OCI-M1 (cell line): ENCODE measurements at places on chromosomes 1 and 21.

- DNase-seq, result peak; percentile 89
Observed at GRCh38 chr1:180854456-180854855, 58.2 kb upstream of the KIAA1614 start.

DNA sequence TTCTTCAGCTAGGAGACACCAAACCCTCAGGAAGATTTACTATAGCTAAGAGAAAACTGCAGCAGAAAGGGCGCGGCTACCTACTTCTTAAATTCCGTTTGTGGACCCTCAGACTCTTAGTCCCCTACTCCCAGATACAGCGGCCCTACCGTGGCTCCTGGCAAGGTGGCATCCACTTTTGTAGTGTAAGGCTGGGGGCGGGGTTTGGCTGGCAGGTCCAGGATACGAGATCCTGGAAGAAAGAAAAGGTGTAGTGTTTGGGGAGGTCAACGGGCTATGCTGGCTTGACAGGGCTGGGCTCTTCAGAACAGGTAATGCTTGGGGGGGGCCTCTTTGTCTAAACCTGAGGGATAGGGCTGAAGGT lies 280 bp downstream of the CREB3L4 start:
- no peak for DNase-seq

DNA sequence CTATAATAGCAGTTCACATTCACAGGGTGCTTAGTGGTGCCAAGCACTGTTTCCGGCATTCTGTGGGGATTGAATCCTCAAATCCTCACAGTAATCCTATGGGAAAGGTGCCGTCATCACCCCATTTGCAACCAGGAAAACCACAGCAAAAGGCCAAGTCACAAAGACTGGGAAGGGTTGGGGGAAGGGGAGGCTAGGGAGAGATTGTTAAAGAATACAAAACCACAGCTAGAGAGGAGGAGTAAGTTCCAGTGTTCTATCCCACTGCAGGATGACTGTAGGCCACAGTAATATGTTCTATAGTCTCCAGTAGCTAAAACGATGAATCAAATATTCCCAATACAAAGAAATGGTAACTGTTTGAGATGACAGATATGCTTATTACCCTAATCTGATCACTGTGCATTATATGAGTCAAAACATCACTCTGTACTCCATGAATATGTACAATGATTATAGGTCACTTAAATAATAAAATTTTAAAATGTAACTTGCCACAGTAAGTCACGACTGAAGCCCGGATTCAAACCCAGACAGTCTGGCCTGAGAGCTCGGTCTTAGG lies 256.8 kb downstream of the TOMM20 start:
- peak; percentile 63 for DNase-seq

- DNase-seq, result no peak
Observed at GRCh38 chr1:182984621-182985020, 31.7 kb upstream of the SHCBP1L start.

DNA sequence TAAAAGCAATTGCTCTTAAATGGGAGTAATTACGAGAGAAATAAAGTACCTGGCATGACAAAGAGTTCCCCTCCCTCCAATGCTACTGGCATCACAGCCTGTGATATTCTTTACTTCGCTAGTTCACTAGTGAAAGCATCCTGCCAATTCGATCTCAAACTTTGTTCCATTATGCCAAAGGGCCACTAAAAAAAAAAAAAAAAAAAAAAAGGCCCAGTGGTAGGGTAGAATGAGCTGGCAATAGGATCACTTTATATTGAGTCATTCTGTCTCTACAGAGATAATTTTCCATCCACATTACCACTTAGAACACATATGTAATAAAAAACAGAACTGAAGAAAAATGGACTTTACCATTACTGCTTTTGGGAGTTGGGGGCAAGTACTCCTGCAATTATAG lies 11.2 kb downstream of the PUM1 start:
- DNase-seq, result no peak

DNA sequence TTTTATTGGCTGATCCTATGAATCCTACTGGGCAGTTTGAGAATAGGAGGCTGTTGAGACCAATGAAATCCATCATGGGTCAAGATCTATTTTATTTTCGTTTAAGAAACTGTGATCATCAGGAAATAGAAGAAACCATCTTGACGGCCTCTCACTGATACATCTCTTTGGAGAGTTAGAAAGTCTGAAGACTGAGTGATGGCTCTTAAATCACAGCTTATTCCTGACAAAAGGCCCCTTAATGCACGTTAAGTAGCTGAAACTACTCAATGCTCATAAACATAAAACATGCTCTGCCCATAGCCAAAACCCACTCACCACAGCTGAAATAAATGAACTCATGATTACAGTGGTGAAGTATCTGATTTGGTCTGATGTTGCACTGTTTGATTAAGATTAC lies 784.5 kb upstream of the NEGR1 start:
- DNase-seq, result no peak

DNA sequence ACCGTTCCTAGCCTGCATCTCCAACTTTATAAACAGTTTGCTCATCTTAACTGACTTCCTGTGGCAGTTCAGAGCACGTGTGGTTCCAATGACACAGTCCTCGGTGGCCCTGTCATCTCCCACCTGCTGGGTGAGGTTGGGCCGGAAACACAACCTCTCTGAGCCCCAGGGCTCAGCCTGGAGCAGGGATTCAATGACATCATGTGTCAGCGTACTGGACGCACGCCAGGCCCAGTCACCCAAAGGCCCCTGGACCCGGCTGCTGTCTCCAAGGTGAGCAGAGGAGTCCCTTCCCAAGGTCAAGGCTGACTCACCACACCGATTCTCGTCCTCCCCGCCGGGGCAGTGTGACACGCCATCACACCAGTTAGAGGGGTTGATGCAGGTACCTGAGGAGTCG lies 19.9 kb downstream of the TMPRSS2 start:
- no peak for DNase-seq

DNA sequence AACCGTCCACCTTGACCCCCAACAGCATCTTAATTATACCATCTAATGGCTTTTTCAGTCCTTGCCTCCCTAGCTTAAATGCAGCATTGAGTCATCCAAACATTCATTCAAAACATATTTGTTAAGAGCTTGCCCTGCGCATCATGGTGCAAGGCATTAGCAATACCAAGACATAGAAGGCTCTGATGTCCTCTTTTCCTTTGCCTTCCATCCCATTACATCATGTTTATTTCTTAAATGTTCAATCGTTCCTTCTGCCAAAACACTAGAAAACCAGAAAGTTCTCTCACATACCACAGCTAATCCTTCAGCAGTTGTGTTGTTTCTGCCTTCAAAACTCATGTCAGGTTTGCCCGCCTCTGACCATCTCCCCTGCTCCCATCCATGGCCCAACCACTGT lies 29.8 kb upstream of the VTCN1 start:
- no peak for DNase-seq

GRCh38 chr1:222057162-222057561 lies 315.3 kb upstream of the DUSP10 start:
- DNase-seq, result no peak

DNA sequence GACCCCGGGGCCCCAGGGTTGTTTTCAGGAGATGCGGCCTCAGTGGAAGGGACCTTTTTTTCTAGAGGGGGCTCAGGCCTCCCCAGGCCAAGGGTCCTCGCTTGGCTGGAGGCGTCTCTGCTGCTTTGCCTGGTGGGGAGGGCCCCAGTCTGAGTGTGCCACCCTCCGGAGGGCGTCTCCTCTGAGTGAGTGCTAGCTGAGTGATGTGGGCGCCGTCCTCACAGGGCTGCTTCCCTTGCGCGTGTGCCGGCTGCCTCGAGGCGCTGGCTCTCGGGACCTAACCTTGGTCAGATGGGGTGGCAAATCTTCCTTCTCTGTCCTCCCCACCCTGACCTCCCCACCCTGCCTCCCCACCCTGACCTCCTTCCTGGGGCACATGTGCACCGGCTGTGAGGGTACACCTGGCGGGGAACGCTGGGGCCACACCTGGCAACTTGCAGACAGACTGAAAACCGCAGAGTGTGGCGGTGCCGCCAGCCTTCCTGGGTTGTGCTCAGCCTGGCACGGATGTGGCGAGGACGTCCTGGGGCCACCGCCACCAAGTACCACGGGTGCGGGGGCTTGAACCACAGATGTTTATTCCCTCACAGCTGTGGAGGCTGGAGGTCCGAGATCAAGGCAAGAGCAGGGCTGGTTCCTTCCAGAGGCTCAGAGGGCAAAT lies 93.0 kb upstream of the TTC34 start:
- DNase-seq, result no peak

DNA sequence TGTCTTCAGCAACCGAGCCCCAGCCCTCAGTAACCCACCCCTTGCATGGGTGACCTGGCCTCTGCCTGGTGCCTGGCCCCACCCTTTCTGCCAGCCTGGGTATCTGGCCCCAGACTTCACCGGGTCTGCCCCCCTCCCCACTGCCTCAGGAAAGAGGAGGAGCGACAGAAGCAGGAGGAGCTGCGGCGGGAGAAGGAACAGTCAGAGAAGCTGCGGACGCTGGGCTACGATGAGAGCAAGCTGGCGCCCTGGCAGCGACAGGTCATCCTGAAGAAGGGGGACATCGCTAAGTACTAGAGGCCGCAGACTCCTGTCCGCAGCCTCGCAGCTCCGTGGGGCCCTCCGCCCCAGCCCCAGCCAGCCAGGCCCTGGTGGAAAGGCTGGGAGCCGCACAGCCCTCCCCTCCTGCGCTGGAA lies 6.1 kb downstream of the TNFRSF25 start:
- DNase-seq, result peak; percentile 32

GRCh38 chr1:160638540-160638857 lies 8.3 kb downstream of the SLAMF1 start:
- DNase-seq, result no peak

GRCh38 chr1:4267381-4268261 lies 367.5 kb upstream of the C1orf174 start:
- DNase-seq, result no peak

DNA sequence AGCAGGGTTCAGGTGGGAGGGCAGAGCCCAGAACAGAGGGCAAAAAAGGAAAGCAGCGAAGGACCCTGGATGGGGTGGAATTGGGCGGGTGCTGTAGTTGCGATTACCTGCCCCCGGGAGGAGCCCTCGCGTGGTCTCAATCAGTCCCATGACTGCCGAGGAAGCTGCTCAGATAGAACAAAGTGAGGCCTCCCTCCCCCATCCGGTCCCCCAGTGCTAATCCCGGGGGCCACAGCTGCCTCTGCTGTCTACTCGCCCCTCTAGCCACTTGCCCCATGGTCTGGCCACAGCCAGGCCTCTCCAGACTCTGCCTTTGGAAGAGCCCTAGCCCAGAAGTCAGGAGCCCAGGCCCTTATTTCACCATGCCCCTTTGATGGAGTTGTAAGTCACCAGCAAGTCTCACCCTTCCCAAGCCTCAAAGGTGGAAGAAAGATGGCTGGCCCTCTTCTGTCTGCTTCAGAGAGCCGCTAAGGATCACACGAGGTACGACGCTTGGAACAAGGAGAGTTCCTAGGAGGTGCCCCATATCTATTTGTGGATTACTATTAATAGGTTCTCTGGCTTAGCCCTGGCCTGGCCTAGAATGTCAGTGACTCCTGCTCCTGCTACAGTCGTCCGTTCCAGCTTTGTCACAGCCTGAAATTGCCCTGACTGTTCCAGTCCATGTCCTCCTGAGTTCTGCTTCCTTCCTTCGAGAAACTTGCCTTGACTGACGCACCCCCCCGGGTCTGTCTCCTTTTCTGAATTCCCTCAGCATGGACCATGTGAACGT lies 16.4 kb downstream of the ECHDC2 start:
- DNase-seq, result peak; percentile 24

DNA sequence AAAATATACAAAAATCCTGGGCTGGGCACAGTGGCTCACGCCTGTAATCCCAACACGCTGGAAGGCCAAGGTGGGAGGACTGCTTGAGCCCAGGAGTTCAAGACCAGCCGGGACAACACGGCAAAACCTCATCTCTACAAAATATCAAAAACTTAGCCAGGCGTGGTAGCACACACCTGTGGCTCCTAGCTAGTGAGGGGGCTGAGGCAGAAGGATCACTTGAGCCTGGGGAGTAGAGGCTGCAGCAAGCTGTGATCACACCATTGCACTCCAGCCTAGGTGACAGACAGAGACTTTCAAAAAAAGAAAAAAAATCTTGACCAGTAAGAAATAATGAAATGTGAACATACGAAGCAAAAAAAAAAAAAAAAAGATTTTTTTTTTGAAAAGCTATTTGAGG lies 52.1 kb downstream of the ARID4B start:
- DNase-seq, result no peak

DNA sequence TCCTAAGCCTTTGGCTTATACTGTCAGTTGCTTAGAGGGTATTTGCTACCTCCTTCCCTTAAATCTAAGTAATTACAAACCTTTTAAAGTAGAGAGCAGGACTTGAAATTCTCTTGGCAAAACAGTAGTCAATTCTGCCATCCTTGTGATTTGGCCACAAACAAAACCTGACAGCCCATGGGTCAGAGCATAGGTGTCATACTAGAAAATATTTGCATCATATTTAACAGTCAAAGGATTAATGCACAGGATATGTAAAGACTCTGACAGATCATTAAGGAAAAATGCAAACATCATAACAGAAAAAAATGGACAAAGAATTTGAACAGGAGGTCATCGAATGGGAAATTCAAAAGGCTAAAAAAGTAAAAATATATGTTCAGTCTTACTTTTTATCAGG lies 50.5 kb downstream of the ZFYVE9 start:
- DNase-seq, result no peak

DNA sequence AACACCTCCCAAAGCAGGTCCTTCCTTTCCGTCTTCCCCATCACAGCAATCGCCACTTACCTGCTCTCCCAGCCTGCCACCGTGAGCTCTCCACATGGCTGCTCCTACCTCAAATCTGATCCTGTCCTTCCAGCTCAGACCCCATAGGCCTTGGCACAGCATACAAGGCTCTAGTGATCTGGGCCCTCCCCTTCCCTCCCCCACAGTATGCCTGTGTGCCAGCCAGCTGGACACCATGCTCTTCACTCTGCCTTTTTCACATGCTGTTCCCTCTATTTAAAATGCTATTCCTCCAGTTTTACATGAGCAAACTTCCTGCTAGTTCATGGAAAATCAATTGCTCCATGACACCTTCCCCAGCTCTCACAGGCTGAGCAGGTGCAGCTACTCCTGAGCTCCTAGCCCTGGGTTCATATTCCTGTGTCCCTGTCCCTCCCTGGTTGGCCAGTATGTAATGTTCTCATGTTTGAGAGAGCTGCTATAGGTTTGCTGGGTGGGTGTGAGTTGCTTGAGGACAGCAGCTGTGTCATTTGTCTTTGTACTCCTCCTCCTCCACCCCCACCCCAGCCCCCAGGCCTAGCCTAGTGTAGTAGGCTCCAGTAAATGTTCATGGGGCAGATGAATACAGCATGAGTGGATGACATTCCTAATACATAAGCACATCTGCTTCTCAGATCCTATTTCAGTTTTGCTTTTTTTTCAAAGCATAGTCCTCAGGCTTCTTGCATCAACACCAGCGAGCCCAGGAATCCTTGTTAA lies 6.3 kb upstream of the TNNT2 start:
- no peak for DNase-seq

DNA sequence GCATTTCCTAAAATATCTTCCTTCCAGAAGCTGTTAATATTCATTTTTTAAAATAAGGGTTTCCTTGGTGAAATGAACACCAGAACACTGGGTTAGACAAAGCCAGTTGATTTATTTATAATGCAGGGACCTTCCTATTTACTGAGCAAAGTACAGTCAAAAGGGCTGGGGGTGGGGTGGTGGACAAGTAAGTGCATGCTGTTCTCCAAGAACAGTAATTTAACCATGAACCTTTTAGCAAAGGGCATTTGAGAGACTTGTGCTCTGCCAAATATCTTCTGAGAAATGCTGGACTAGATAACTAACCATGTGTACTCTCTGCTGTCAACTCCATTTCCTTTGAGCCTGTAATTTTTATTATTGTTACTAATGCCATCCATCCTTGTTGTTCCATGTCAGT lies 100.2 kb downstream of the OMA1 start:
- DNase-seq, result no peak
